ENCODE measurements at places on chromosomes 7 and 10. TPM values are rescaled to one million over a fixed set of nuclear protein-coding genes. Genes with fewer than 3 reads are reported as not detected.

Gene PTPRN2
- polyA plus RNA-seq, result not detected

Gene NUP205
- 56.2 TPM for polyA plus RNA-seq

Gene LLCFC1
- not detected for polyA plus RNA-seq

Gene SPDYE9
- not detected for polyA plus RNA-seq

Gene STAG3
- 0.10 TPM for polyA plus RNA-seq

Gene DEPP1
- 0.90 TPM for polyA plus RNA-seq

Gene PDE6C
- not detected for polyA plus RNA-seq

Gene SNCG
- polyA plus RNA-seq, result 13.1 TPM

Gene EVX1
- not detected for polyA plus RNA-seq
